Stimulated activated CD4-positive, alpha-beta T cell treated with anti-CD3 and anti-CD28 coated beads, Interleukin-12 subunit alpha, Interleukin-12 subunit beta, amount 100 ng/mL, for 4 hours (primary cell): ENCODE measurements at places on chromosomes 1 and 21.

- no peak for DNase-seq
Measured at GRCh38 chr1:11207898-11208611, 18.9 kb downstream of the ANGPTL7 start.

GRCh38 chr1:21451981-21452411 lies 12.1 kb downstream of the NBPF3 start:
- no peak for DNase-seq

DNA sequence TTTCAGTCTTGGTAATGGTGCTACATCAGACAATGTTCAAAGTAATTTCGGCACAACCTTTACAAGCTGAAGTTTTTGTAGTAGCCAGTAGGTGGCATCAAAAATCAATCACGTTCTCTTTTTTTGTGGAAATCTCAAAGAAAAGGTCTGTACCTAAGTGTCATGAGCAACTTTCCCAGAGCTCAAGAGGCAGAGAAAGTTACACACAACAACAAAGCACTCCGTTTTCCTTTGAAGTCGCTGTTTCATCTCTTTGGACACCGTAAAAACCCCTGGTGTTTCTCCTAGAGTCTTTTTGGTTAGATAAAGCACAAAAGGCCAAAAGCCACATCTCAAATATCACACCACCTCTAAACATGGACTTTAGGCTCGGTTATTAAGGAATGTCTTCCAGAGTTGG lies 131.6 kb downstream of the LHX8 start:
- no peak for DNase-seq

GRCh38 chr1:19557609-19558051 lies 72.3 kb upstream of the CAPZB start:
- no peak for DNase-seq

- DNase-seq: peak; percentile 72
Measured at GRCh38 chr21:37257967-37258877, 8.9 kb downstream of the VPS26C start.

- no peak for DNase-seq
Measured at GRCh38 chr1:197911111-197911856, 5.9 kb upstream of the LHX9 start.

- DNase-seq: no peak
Measured at GRCh38 chr1:15510611-15511405, 13.2 kb downstream of the CASP9 start.
